ENCODE measurements at places on chromosomes 1 and 21.

GRCh38 chr1:154405747-154406571 lies 816 bp downstream of the IL6R start:
- no peak for DNase-seq

DNA sequence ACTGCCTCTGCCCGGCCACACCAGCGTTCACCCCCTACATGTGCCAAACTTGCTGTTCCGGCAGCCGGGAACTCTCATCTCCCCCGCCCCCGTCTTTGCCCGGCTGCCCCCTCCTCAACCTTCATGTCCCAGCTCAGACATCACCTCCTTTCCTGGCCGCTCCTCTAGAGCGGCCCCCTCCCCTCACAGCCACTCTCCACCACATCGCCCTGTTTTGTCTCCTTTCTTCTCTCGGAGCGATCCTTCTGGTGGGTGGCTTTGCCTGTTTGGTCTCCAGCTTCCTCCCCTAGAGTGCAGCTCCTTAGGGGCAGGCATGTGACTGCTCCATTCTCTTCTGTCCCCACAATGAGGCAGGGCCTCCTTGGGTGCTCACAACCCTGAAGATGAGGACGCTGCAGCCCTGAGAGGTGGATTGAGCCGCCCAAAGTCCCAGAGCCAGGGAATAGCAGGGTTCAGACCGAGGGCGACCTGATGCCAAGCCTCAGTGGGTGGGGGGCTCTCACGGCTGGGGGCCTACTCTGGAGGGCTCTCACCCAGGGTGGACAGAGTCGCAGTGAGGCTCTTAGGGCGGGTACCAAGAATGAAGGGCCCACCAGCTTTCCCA lies 44.9 kb upstream of the ECE1 start:
- DNase-seq = no peak

DNA sequence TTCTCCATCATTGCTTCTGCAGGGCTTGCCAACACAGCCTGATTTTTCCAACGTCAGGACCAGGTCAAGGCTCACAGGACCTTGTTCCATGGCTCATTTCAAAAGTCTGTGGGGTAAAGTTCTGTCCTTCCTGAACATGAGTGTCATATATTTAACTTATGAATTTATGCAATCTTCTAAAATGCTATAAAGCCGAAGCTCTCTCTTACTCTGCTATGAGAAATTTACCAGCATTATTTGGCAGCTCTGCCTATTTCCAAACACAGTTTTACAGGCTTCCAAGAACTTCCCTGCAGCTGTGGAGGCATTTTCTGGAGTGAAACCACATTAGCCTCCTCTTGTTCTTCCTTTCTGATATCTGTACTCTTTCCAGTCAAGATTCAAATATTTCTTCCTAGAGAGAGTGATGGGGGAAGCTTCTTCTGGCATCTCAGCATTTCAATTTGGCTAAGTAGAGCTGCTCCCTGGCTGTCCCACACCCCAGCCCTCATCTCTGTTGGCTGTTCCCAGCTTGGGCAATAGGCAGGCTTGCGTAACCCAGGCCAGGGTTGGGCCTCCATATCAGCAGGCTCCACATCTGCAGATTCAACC lies 15.6 kb upstream of the HMGCS2 start:
- no peak for DNase-seq

GRCh38 chr21:38228537-38228936 lies 28.3 kb upstream of the KCNJ15 start:
- no peak for DNase-seq

- no peak for DNase-seq
Observed at GRCh38 chr1:223133306-223133823, 9.7 kb downstream of the TLR5 start.

All from NCI-H2171 (cell line).